ENCODE measurements at places on chromosomes 7 and 10.

- H3K27ac ChIP-seq = no peak within 1 kb of the TSS
- H3K27me3 ChIP-seq = no peaks in the 10 kb centered on the region
- no peak within 1 kb of the TSS for H3K4me3 ChIP-seq
- no peaks in the 10 kb centered on the region for H3K36me3 ChIP-seq
Measured at GRCh38 chr10:127892743-127893142, at the start of gene CLRN3. CLRN3 (minus strand) TSS chr10:127892941; CDS start chr10:127892784, 157 bp downstream.

DNA sequence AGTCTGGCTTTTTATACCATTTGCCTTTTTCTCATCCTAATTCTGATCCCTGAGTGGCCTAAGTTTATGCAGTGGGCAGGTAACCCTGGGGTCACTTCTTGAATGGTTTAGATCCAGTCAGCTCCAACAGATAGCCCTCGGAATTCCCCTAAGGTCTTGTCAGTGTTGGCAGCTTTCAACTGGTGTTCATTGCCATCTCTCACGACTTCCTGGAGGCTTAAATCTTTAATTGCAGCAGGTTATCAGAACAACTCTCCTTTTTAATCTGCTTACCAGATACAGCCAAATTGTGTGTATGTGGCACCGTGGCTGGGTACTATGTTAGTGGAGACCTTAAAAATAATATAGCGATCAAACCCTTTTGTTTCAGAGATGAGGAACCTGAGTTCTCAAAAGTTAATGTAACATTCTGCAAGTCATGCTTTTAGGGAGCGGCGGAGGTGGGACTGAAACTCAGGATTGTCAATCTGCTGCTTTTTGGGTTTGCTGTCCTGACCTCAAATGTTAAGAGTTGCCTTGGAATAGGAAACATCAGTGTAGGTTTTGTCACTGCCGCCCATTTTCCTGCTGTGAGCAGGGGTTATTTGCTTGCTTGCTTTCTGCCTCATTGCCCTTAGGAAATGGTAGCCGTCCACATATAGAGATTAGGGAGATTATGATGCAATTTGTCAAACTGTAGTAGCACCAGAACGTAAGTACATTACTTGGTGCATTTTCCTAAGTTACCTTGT, 818 bp downstream of the DLD start:
- DNase-seq = no peak
- H3K27me3 ChIP-seq = no peaks in the 10 kb centered on the region
- peaks cover 27% of the 10 kb centered on the region for H3K36me3 ChIP-seq
- H3K4me3 ChIP-seq = peak overlapping the region; percentile 75
- H3K4me1 ChIP-seq = peaks cover 15% of the 10 kb centered on the region

DNA sequence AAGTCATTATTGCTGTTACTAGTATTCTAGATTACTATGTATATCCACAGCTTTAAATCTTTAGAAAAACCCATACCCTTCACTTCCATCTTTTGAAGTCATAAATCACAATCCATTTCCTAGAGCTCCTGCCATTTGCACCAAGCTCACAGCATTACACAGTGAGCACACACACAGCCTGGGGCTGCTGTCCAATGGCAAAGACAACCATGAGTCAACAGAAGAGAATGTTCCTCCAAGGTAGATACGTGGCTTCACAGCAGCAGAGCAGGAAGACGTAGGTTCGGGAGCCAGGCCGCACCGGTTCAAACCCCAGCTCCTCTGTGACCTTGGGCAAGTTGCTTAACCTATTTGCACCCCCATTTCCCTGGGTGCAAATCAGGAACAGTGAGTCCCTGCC, 234.6 kb downstream of the DIP2C start:
- no peak overlapping the region for H3K4me3 ChIP-seq
- peaks cover 13% of the 10 kb centered on the region for H3K4me1 ChIP-seq
- H3K36me3 ChIP-seq = no peaks in the 10 kb centered on the region
- H3K27me3 ChIP-seq = no peaks in the 10 kb centered on the region
- no peak for DNase-seq

GRCh38 chr7:54769203-54769602, 10.2 kb upstream of the SEC61G start:
- H3K36me3 ChIP-seq = no peaks in the 10 kb centered on the region
- no peak for DNase-seq
- no peaks in the 10 kb centered on the region for H3K4me1 ChIP-seq
- no peak overlapping the region for H3K4me3 ChIP-seq
- H3K27me3 ChIP-seq = peaks cover 9% of the 10 kb centered on the region
- no peak overlapping the region for H3K27ac ChIP-seq

GRCh38 chr10:52308251-52309031, 5.6 kb upstream of the DKK1 start:
- no peaks in the 10 kb centered on the region for H3K36me3 ChIP-seq
- H3K4me3 ChIP-seq = peak overlapping the region; percentile 13
- peaks cover 23% of the 10 kb centered on the region for H3K27me3 ChIP-seq
- H3K4me1 ChIP-seq = peaks cover 11% of the 10 kb centered on the region

DNA sequence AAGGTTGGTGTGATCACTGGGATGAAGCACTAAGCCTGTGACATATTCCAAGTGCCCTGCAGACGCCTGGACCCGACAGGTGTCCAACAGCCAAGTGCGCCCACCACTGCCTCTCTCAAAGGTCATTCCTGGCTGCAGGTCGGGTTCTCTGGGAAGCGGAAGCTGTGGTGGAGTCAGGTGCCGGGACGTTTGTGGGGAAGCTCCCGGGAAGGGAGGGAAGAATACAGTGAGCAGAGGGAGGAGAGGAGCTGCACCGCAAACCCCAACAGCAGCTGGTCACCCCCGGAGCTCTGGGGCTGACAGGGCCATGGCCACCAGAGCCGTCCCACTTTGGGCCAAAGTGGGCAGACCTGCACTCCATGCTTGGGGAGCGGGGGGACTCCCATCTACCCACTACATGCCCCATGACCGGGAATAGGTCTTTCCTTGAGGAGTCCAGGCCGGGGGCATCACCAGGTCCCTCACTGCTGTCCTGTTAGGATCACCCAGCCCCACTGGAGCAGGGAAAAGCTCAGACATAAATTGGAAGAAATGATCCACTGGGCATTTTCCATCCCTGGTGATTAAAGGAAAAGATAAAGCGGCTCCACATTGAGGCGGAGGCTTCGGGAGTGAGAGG, 84.5 kb upstream of the PPP2R2D start:
- H3K36me3 ChIP-seq = no peaks in the 10 kb centered on the region
- no peak overlapping the region for H3K4me3 ChIP-seq
- H3K27me3 ChIP-seq = no peaks in the 10 kb centered on the region
- no peaks in the 10 kb centered on the region for H3K4me1 ChIP-seq
- no peak overlapping the region for H3K27ac ChIP-seq
- no peak for DNase-seq

GRCh38 chr10:48765039-48765438, 80.4 kb downstream of the WDFY4 start:
- H3K4me3 ChIP-seq = no peak overlapping the region
- H3K4me1 ChIP-seq = no peaks in the 10 kb centered on the region
- no peaks in the 10 kb centered on the region for H3K27me3 ChIP-seq
- DNase-seq = no peak
- H3K27ac ChIP-seq = no peak overlapping the region

GRCh38 chr10:74587109-74587854, 239.1 kb upstream of the KAT6B start:
- H3K36me3 ChIP-seq = no peaks in the 10 kb centered on the region
- no peaks in the 10 kb centered on the region for H3K27me3 ChIP-seq
- no peak overlapping the region for H3K4me3 ChIP-seq
- peaks cover 12% of the 10 kb centered on the region for H3K4me1 ChIP-seq
- no peak for DNase-seq
- peak overlapping the region; percentile 40 for H3K27ac ChIP-seq

DNA sequence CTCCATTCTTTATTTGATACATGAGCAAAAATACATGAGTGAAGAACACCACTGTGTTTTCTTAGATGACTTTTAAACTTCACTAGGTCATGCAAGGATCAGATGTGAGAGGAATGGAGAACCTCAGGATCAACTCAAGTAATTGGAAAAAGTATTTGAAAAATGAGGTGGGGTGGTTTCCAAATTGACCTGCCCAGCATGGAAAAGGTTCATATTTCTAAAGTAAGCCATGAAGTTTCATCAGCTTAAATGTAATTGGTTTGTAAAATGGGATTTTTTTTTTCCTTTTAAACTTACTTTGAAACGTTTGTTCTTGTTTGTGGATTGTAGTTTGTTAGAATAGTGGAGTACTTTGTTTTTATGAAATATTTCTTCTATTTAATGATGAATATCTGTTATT, 134.8 kb downstream of the MLLT10 start:
- H3K27me3 ChIP-seq = no peaks in the 10 kb centered on the region
- peaks cover 8% of the 10 kb centered on the region for H3K36me3 ChIP-seq
- H3K4me1 ChIP-seq = no peaks in the 10 kb centered on the region
- DNase-seq = no peak
- H3K27ac ChIP-seq = no peak overlapping the region

DNA sequence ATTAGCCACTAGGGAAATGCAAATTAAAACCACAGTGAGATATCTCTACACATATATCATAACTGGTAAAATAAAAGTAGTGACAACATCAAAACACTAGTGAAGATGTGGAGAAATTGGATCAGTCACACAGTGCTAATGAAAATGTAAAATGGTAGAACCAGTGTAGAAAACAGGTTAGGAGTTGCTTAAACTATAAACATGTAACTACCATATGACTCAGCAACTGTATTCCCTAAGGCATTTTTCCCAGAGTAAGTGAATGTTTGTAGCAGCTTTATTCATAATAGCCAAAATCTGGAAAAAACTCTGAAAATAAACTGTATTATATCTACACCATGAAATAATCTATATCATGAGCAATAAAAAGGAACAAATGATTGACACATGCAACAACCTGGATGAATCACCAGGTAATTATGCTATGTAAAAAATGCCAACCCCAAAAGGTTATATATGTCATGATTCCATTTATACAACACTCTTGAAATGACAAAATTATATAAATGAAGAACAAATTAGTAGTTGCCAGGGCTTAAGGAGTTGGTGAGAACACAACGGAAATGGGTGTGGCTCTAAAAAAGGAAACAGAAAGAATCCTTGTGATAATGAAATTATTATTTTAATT, 22.8 kb downstream of the SLC25A40 start:
- no peak overlapping the region for H3K27ac ChIP-seq
- H3K36me3 ChIP-seq = peaks cover 21% of the 10 kb centered on the region
- H3K4me1 ChIP-seq = peaks cover 2% of the 10 kb centered on the region
- H3K27me3 ChIP-seq = no peaks in the 10 kb centered on the region

DNA sequence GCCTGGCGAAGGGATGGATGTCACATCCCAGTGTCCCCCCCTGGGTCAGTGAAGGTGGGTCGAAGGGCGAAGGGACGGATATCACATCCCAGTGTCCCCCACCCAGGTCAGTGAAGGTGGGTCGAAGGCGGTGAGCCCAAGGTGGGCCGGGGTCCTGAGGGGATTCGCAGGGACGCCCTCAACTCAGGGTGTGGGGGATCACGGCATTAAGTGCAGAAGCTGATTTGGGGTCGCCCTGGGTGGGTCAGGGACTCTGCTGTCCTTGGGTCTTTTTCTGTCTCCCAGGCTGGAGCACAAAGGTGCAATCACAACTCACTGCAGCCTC, 21.9 kb downstream of the ADAP1 start:
- DNase-seq = no peak
- no peak overlapping the region for H3K4me3 ChIP-seq
- peaks cover 5% of the 10 kb centered on the region for H3K36me3 ChIP-seq

- H3K36me3 ChIP-seq = no peaks in the 10 kb centered on the region
- H3K27ac ChIP-seq = no peak overlapping the region
- H3K4me3 ChIP-seq = no peak overlapping the region
Measured at GRCh38 chr7:43469051-43469450, 113.9 kb upstream of the STK17A start.

DNA sequence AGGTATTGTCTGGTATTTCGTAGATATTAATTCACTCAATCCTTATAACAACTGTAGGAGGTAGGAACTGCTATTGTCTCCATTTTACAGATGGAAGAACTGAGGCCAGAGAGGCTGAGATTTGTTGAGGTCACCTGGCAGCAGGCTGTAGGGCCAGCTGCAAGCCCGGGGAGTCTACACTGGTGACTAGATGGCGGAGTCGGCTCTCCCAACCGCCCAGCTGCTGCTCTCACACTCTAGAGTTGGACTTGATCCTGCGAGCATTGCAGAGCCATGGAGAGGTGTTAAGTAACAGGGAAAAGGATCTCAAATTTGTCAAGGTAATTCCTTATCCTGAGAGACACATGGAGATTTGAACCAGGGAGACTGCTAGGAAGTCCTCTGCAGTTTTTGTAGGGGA, 124.1 kb downstream of the CAMK1D start:
- DNase-seq = no peak
- H3K4me3 ChIP-seq = no peak overlapping the region
- no peaks in the 10 kb centered on the region for H3K27me3 ChIP-seq

DNA sequence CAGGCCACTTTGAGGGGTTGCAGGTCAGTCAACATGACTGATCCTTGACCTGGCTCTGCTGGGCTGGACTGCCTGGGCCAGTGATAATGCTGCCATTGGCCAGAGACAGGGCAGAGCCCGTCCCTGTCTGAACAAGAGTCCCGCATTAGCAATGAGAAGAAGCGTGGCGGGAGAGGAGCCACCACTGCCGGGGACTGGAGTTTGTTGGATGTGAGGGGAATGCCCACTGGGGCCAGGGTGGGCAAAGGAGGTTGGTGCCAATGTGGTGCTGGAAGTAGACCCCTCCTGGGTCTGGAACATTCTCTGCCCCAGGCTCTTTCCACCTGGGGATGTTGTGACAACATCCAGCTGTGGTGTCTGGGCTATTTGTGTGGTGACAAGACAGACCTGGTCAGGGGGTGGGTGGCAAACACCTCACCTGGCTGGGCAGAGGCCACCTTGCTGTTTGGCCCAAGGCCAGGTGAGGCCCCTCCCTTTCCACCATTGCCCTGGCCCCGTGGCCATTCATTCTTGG, 7.6 kb downstream of the SAP25 start:
- peaks cover 45% of the 10 kb centered on the region for H3K4me1 ChIP-seq
- no peak overlapping the region for H3K27ac ChIP-seq
- H3K27me3 ChIP-seq = no peaks in the 10 kb centered on the region
- no peak for DNase-seq
- H3K4me3 ChIP-seq = no peak overlapping the region

DNA sequence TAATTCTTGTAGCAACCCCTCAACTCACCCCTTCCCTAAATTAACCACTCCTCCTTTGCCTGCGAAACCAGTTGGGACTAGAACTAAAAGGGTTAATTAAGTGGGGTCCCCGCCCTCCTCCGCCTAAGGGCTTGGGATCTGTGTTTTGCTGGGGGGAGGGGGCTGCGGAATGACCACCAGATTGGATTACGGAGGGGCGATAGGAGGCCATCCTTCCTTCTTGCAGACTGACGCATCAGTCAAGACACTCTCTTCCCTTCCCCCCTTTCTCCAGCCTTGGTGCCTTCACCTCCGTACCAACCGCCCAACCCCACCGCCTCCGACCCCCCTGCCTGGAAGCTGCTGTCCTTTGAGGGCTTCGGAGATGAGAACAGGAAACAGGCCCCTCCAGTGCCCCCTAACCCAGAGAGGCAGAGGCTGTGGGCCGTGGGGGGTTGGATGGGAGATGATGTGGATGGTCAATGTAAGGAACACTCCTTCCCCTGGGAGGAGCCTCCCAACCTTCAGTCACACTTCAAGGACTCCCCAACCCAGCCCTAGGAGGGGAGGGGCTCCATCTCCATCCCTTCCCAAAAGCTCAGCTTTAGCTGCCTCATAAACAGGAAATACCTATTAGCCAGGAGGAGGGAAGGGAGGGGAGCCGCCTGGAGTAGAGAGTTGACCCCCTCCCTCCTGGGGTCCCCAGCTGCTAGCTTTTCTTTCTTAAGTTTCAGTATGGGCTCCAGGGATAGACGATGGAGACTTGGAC, 997 bp upstream of the LDB1 start:
- H3K36me3 ChIP-seq = no peaks in the 10 kb centered on the region
- peak overlapping the region; percentile 96 for H3K27ac ChIP-seq
- H3K4me3 ChIP-seq = peak overlapping the region; percentile 84
- H3K4me1 ChIP-seq = peaks cover 49% of the 10 kb centered on the region
- no peaks in the 10 kb centered on the region for H3K27me3 ChIP-seq

- peak overlapping the region; percentile 78 for H3K27ac ChIP-seq
- no peak overlapping the region for H3K4me3 ChIP-seq
- DNase-seq = peak; percentile 65
- H3K4me1 ChIP-seq = peaks cover 79% of the 10 kb centered on the region
Measured at GRCh38 chr10:124612611-124613498, 131.3 kb downstream of the FAM53B start.

All from natural killer cell (primary cell).